ENCODE measurements at places on chromosomes 1 and 21.

DNA sequence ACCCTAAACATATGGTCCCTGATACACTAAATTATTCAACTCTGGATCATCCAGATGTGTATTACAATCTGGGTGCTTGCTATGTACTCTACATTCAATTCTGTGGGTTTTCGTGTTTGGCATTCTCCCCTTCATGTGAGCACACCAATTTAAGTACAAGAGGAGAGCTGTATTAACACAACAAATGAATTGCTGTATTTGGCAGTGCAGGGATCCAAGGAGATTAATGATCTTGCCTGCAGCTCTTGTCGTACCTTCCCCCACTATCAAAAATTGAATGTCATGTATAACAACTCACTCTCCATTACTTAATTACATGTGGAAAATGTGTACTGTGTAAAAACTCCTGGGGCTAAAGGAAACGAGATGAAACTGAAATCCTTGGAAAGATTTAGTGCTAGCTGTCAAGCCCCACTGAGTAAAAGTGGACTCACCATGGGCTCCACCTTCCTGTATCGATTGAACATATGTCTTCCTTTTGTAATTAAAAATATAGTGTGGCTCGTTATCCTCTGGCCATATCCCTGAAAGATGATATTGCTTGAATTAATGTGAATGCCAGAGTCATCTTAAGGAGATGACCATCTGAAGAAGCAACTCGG is 172.2 kb upstream of the L1TD1 start:
- no peak for DNase-seq

- no peak for DNase-seq
Observed at GRCh38 chr1:166679369-166679768, 159.9 kb upstream of the POGK start.

DNA sequence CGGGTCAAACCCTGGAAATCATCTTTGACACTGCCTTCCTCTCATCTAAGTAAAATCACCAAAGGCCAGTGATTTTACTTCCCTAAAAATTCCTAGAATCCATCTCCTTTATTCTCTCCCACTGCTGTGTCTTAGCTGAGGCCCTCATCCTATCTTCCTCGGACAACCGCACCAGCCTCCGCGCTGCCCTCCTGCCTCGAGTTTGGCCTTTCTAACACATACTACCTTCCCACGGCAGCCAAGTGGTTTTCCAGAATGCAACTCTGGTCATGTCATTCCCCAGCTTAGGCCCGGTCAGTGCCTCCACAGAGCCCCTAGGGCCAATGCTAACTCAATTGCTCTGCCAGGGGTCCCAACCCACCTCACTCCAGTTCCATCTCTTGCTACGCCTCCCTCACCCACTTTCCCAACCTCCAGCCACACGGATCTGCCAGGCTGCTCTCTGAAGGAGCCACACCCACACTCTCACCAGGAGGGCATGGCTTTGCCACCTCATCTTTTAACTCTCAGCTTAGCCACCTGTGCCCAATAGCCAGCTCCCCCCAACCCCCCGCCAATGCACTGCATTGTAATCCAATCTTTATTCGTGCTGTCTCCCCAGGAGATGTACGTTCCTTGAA is 6.8 kb downstream of the TMEM9 start:
- no peak for DNase-seq

DNA sequence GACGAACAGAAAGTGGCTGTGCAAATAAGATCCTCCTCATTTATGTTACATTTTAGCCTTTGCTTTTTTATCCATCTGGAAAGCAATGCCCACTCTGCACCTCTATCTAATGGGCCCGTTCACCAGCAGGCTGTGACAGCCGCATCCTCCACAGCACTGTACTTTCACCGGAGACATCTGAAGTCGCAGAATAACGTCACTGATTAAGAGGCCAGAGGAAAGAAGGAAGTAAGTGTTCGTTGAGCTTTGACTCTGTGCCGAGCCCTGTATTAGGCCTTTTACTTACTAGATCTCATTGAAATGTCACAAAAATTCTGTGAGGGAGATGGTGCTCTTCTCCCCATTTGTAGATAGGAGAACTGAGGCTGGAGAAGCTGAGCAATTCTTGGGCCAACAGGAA is 62.3 kb downstream of the KAZN start:
- no peak for DNase-seq

DNA sequence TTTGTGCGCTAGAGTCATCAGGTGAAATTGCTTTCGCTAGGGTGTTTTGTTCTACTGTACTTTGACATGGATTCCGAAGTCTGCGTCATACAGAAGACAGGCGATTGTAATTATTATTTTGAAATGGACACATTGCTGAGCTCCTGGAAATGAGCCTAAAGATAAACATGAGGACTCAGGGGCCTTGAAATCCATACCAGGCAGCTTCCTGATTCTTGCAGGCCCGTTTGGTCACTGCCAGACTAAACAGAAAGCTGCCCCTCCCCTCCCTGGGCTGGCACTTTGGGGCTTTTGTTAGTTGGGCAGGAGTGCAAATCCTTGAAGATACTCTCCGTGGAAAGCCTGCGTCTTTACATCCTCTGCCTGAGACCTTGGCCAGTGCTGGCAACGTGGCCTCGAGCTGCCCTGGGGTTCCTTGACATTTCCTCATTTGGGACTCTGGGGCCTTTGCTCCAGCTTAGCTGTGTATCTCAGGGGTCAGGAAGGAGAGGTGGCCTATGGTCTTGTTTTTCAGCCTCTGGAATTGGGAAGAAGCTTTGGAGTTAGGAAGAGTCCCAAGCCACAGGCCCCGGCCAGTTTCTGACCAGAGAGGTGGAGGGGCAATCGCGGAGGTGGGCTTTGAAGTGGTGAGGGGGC is 26.9 kb upstream of the KCNE2 start:
- no peak for DNase-seq

GRCh38 chr1:96525657-96526557 is 195.7 kb upstream of the PTBP2 start:
- no peak for DNase-seq

GRCh38 chr1:240004086-240004749 is 87.5 kb upstream of the FMN2 start:
- peak; percentile 58 for DNase-seq

DNA sequence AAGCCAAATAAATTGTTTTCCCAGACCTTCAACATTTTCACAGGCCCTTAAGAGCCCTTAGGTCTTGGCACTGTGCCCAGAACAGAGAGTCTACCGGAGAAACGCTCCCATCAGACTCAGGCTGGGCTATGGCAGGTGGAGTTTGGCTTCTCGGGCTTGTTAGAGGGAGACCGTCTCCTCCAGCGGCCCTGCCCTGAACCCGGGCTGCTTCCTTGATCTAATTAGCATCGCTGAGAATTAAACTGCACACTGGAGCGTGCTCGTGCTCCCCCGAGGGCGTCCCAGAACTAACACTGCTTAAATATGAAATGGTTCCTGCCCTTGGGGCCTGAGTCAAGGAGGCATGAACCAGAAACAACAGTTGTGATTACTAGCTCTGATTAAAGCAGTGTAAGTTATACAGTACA is 634.4 kb downstream of the MATN1 start:
- no peak for DNase-seq

DNA sequence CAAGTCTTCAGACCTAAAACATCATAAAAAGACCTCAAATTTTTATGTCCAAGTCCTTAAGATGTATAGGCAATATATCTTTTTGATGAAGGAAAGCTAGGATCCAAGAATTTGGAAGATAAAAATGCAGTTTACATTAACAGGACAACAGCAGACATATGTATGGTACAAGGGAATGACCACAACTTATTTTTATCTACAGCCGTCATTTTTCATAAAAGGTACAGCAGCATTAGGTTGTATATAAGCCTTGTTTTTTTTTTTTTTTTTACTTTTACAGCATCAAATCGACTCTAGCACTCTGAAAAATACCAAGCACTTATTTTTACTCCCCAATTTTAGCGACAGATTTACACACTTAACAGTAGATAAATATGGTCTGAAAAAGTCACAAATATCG is 1.3 kb downstream of the SRSF10 start:
- DNase-seq: no peak

GRCh38 chr1:185733818-185734735 is at the start of gene HMCN1:
Gene HMCN1 (plus strand): TSS chr1:185734391. CDS start chr1:185734780, 389 bp downstream.
- peak; percentile 81 for DNase-seq
